ENCODE measurements at places on chromosomes 2 and 18. TPM values are rescaled to one million over a fixed set of nuclear protein-coding genes. Genes with fewer than 3 reads are reported as not detected.

Gene TTL
- 9.5 TPM for total RNA-seq

Gene FSHR
- not detected for total RNA-seq

- no peaks in the 10 kb centered on the region for H3K27me3 ChIP-seq
- no peaks in the 10 kb centered on the region for H3K36me3 ChIP-seq
- peak within 1 kb of the TSS; percentile 78 for H3K27ac ChIP-seq
- peaks cover 15% of the 10 kb centered on the region for H3K4me1 ChIP-seq
These were observed at the start of gene RSAD2 for GRCh38 chr2:6877402-6878304. Gene RSAD2 (plus strand): TSS chr2:6877777. CDS start chr2:6877801, 24 bp downstream.

GRCh38 chr2:215382011-215382410 lies 53.9 kb downstream of the FN1 start:
- peaks cover 82% of the 10 kb centered on the region for H3K36me3 ChIP-seq
- no peak overlapping the region for H3K4me3 ChIP-seq
- no peak for DNase-seq
- H3K4me1 ChIP-seq, result no peaks in the 10 kb centered on the region

GRCh38 chr2:160375037-160375436 lies 118.6 kb downstream of the RBMS1 start:
- H3K4me1 ChIP-seq, result peaks cover 12% of the 10 kb centered on the region
- no peak overlapping the region for H3K27ac ChIP-seq
- no peak overlapping the region for H3K4me3 ChIP-seq

DNA sequence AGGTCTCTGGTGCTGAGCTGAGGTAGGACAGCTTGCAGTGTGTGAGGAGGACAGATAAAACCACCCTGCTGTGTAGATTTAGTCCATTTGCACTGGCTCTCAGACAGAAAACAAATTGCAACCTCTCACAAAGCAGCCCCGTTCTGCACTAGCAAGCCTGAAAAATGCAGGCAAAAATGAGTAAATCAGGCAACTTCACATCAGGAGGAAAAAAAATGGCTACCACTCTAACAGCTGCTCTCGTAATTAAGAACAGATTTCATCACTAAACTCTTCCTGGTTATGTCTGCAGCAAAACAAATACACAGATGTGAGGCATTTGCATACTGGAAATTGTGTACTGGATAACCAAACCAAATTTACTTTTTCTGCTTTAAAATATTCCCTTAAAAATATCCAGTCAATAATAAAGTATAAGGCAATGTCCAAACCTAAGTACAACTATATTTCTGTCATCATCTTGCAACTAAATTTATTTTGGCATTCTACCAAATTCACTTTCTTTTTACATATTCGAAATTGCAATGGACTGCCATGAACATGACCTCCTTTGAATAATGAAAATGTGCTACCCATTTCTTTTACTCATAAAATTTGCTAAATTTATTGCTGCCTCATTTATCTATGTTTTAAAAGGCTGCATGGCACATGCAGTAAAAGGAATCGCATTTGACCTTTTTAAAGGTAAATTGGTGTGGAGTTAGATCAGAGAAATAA lies 157.4 kb downstream of the AFF3 start:
- no peak for DNase-seq
- H3K27ac ChIP-seq, result no peak overlapping the region
- no peaks in the 10 kb centered on the region for H3K27me3 ChIP-seq
- no peaks in the 10 kb centered on the region for H3K36me3 ChIP-seq

GRCh38 chr2:226953826-226954225 lies 118.0 kb downstream of the RHBDD1 start:
- DNase-seq, result no peak
- H3K36me3 ChIP-seq, result no peaks in the 10 kb centered on the region
- no peak overlapping the region for H3K4me3 ChIP-seq

GRCh38 chr2:109711230-109712122 lies 82.6 kb upstream of the RGPD5 start:
- H3K27me3 ChIP-seq, result no peaks in the 10 kb centered on the region
- no peak for DNase-seq
- H3K4me3 ChIP-seq, result no peak overlapping the region
- no peak overlapping the region for H3K27ac ChIP-seq
- H3K36me3 ChIP-seq, result no peaks in the 10 kb centered on the region
